ENCODE measurements at places on chromosomes 7 and 10.

GRCh38 chr7:142584765-142585164 lies 164.5 kb upstream of the PRSS1 start:
- no peak for DNase-seq

DNA sequence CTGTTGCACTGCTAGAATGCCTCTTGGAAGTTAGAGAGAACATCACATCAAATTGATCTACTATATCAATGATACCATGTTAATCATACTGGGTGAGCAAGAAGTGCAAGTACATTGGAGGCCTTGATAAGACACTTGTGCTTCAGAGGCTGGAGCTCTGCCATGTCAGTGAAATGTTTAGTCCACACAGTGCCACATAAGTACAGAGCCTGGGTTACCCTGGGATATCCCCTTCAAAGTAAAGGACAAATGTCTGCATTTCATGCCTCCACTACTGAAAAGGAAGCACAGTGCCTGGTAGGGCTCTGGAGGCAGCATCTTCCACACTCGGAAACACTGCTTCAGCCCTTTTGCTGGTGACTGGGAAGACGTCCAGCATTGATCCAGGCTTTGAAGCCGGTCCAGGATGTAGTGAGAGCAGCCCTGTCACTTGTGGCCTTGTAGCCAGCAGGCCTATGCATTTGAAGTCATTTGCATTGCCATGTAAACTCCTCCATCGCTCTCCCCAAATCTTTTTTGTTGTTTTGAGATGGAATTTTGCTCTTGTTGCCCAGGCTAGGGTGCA lies 15.7 kb upstream of the STN1 start:
- DNase-seq: no peak

- DNase-seq: no peak
Observed at GRCh38 chr7:106865130-106866041, at the start of gene PIK3CG. Gene PIK3CG, plus strand, starts transcription at chr7:106865282. Its CDS starts 2,280 bp downstream, at chr7:106867562.

GRCh38 chr7:151080067-151080521 lies 515 bp downstream of the FASTK start:
- no peak for DNase-seq

- no peak for DNase-seq
Observed at GRCh38 chr7:132028144-132028920, 471.9 kb upstream of the PODXL start.
